ENCODE measurements at places on chromosomes 3 and 15.

DNA sequence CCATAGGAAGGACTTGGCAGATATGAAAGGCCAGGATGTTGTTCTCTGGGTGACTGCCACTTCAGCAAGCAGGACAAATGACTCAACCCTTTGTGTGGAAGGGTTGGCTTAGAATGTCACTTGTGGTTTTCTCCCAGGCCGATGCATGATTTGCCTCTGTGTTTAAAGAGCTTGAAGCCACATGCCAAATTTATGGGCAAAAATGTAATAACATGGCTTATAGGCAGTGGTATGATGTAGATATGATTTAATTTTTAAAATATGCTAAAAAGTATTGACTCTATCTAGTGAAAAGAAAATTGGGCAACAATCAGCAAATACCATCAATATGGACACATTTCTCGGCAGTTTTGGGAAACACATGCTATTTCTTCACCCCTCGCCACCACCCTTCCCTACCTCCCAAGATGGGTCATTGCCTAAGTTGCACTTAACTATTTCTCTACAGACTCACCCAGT is 114.6 kb downstream of the CYP19A1 start:
- no peak for DNase-seq

- no peak for DNase-seq
Measured at GRCh38 chr15:79644091-79644490, 212.0 kb downstream of the MINAR1 start.

DNA sequence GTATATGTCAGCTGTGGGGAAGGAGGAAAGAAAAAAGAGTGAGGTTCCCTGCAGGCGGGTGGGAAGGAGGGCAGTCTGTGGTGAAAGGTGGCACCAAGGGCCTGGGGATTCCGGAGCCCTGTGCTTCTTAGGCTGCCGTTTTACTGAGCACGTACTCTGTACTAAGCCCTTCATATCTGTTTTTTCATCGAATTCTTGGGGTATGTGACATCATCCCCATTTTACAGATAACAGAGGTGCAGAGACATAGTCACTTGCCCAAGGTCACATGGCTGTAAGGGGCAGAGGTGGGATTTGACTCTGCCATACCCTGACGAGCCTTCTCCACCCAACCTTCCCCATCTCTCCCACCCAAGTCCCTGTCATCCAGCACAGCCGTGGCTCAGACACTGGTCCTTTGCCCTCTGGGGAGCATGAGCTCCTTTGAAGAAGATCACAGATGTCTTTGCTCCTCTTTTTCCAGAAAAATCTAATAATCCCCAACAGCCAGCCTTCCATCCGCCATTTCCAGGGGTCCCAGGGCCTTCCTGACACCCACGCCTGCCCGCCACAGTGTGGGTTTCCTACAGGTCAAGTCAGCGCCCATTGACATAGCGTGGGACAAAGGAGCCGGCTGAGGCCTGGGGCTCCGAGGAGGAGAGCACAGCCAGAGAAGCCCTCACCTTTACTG is 24.2 kb downstream of the CYP11A1 start:
- no peak for DNase-seq

GRCh38 chr3:196962108-196962929 is 6.3 kb downstream of the PIGZ start:
- DNase-seq: peak; percentile 50

- no peak for DNase-seq
Measured at GRCh38 chr3:111471831-111472230, 70.2 kb upstream of the CD96 start.

GRCh38 chr3:129371041-129371826 is 57.2 kb downstream of the EFCAB12 start:
- no peak for DNase-seq

DNA sequence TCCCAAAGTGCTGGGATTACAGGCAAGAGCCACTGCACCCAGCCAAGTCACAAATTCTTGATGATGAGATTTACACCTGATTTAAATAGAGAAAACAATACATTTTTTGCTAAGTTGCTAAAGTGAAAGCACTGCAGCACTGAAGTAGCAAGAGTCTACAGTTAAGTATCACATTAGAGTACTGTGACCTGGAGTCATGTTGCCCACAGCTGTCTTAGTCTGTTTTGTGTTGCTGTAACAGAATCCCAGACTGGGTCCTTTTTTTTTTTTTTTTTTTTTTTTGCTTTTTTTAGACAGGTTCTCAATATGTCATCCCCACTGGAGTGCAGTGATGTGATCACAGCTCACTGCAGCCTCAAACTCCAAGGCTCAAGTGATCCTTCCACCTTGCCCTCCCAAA is 23.2 kb upstream of the GNB4 start:
- no peak for DNase-seq

DNA sequence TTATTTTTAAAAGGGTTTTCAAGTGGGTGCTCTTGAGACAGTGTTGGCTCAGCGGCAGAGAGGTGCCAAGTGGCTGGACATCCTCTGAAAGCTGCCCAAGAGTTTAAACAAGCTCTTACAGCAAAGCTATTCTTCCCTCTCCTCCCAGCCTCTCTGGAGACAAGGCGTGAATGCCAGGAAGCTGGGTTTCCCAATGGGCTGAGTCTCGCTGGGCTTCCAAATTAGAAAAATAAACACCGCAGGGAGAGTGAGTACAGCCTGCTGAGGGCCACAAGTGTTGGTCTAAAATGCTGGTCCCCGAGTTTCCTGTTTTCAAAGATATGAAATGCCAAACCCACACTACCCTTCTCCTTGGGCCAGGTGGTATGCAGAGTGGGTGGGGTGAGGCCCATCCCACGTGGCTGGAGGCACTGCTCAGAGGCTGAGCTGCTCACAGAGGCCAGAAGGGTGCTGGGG is 36.4 kb downstream of the ZDHHC3 start:
- no peak for DNase-seq

- DNase-seq: no peak
Measured at GRCh38 chr3:15324379-15324808, 8.0 kb downstream of the SH3BP5 start.

- no peak for DNase-seq
Measured at GRCh38 chr3:130820976-130821375, 72.9 kb upstream of the ATP2C1 start.

DNA sequence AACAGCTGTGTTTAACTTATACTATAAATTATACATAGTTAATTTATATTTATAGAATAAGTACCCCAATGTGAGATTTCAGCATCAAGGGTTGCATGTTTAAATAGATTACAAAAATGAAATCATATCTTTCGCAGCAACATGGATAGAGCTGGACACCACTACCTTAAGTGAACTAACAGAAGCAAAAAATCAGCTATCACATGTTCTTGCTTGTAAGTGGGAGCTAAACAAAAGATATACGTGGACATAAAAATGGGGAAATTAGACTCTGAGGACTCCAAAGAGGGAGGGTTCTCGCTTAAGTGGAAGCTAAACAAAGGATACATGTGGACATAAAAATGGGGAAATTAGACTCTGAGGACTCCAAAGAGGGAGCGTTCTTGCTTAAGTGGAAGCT is 626.5 kb upstream of the DPPA4 start:
- no peak for DNase-seq

DNA sequence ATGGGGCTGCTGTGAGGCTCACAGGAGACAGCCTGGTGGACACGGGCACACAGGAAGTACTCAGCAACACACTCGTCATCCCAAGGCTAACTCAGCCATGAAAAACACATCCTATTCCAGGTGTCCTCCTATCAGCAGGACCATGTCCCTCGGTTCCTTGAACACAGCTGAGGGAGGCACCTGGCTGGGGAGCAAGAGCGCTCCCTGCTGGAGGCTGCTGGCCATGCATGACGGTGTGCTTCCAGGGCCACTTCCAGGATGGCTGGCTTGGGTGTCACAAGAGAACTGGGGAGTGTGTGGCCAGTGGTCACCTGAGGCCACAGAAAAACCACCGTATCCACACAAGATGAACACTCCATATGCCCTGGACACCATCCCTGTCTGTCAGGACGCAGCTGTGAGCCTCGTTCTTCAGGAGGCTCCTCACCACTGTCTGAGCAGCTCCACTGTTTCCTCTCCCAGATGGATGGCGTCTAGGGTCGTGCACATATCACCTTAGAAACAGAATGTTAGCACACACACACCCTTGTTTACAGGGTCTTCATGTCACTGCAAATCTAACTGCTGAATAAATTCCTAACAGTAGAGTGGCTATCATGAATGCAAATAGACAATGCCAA is 31.0 kb downstream of the POC1A start:
- DNase-seq: no peak

- DNase-seq: no peak
Measured at GRCh38 chr15:46461416-46461815, 826.6 kb downstream of the SQOR start.

GRCh38 chr15:31400222-31400927 is 73.7 kb downstream of the KLF13 start:
- DNase-seq: no peak

DNA sequence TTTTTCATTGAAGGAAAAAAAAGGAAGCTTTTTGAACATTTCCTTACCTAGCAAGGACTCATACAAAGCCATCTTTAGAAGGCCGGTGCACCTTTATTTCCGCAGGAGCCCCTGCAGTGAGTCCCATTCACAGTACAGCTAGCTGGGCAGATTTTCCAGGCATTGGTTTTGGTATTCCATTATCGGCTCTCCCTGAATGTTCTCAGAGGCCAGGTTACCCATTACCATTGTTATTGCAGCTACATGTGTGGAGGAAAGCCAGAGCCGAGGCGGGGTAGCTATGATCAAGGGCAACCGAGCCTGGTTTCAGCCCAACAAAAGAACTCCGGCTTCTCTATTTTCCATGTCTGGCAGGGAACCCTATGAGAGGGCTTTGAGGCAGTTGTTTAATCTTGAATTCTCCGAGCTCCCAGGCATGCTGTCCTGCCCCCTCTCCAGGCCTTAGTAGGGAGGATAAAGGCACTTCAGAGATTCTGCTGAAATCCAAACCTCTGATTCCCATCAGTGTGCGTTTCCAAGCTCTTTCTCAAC is 100.3 kb downstream of the LRRK1 start:
- DNase-seq: no peak

DNA sequence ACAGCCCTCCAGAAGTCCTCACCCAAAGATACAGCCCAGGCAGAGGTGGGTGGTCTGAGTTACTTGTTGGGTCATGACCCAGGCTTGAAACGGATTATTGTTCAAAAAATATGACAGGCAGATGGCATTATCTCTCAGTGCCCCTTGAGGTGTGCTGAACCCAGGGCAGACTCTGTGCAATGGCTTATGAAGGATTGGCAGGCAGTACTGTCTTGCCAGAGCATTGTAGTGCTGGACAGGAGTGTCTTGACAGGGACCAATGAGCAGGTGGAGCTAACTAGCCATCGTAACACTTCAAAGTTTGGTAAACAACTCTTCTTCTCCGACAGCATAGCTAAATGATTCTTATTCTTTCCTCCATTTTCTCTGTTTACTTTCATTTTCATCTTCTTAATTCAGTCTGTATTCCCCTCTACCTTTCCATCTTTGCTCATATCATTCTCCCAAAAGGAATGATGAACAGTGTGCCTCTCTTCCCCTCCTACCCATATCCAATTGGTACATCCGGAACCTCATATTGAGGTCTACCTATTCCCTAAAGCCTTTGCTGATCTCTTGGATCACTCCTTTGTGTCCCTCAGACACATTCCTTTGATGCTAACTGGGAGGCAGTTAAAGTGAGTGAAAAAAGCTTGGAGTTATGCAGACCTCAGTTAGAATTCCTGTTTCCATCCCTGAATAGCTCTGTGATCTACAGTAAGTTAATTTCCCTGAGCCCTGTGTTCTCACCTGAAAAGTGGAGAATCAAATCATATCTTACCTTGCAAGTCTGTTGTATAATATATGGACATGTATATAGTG is 2.6 kb upstream of the IL20RB start:
- DNase-seq: no peak

DNA sequence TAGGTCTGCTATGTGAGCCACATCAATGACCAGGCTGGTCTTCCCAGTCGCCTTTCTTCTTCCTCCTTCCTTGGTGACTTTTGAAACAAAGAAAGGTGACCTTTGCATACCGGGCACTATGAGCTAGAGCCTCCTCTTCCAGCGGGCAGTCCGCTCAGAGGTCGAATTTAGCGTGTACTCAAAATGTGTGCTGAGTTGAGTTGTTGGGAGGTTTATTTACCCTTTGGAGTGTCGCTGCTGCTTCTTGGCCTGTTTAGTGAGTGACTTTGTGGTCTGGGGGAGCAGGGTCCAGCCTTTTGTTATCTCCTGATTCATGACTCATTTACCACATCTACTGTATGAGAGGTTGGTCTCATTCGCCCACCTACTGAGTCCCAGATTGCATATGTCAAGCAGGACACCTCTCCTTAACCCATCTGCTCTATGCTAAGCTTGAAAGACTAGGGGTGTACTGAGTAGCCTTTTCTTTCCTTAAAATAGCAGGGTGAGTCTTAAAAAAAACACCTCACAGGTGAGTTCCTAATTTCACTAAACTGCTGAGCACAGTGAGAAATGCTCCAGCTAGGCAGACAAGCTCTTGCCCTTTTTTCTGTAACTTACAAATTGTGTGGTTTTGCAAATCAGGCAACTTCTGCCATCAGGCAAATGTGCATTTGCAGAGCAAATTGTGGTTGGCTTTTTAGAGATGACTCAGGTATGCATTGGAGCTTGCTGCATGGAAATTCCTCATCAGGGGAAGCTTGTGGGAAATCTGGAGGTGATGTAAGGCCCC is 3.2 kb upstream of the SIAH2 start:
- DNase-seq: no peak

DNA sequence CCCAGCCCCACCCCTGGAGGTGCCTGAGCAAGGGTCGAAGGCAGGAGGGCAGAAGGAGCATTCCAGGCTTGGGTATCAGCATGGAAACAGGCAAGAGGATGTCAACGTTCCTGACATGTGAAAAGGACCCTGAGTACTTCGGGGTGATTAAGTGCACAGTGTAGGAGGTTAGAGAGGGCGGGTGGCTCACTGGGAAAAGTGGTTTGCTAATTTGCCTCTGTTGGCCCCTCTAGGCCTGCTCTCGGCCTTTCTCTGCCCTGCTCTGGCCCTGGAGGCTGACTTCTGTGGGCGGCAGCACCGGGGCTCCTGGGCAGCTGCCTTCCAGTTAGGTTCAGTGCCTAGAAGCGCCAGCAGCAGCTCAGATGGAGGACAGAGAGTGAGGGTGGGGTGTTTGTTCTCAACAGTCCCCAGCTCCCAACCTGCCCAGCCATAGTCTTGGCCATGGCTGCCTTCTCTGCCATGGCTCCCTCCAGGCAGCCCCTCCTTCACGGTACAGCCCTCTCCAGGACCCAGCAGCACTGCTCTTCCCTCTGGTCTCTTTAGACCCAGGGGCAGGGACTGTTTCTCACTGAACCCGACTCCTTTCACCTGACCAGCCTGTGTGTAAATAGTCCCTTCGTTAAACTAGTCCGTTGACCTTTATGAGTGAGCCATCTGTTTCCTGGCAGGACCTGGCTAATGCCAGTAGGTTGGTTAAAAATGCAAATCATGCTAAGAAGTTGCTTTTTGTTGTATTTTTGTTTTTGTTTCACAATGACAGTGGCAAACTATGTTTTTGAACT is 107.1 kb upstream of the TPM1 start:
- no peak for DNase-seq

- DNase-seq: no peak
Measured at GRCh38 chr3:78919021-78919755, 848.6 kb downstream of the ROBO1 start.
